Dermis blood vessel endothelial cell (primary cell): ENCODE measurements at places on chromosomes 2 and 18. TPM values are rescaled to one million over a fixed set of nuclear protein-coding genes. Genes with fewer than 3 reads are reported as not detected.

EHD3 gene
- 6.0 and 7.8 TPM in 2 replicates for total RNA-seq

CDK15 gene
- not detected in 2 replicates for total RNA-seq

MROH2A gene
- not detected in 2 replicates for total RNA-seq

OSGEPL1 gene
- total RNA-seq, result 5.9 and 6.1 TPM in 2 replicates

INHA gene
- total RNA-seq, result not detected in 2 replicates

ALK gene
- not detected in 2 replicates for total RNA-seq

TTN gene
- 1.5 and 1.8 TPM in 2 replicates for total RNA-seq

RND3 gene
- 53.1 and 66.5 TPM in 2 replicates for total RNA-seq

SP5 gene
- not detected in 2 replicates for total RNA-seq

FEV gene
- total RNA-seq, result not detected in 2 replicates
